ENCODE measurements at places on chromosomes 12 and 14.
A peak's percentile ranks its signal among the peaks of the same experiment; 100 is the strongest.

GRCh38 chr14:82602794-82603193 lies 1069.1 kb upstream of the SEL1L start:
- DNase-seq: no peak

DNA sequence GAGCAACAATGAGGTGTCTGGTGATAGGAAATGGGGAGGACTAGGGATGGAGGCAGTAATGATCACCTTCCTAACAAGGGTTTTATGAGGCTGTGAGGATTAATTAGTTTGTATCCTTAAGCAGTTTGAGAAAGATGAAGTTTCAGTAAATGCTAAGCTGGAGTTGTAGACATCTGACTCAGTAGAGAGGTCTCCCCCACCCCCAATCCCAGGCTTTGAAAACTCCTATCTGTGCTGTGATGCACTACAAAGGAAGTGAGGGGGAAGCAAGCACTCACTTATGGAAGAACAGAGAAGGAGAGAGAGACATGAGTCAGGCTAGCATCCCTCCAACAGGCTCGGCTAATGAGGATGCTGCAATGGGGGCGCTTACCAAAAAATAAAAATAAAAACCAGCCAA lies 5.5 kb upstream of the BCL11B start:
- DNase-seq: no peak

GRCh38 chr14:74469548-74470518 lies 23.3 kb downstream of the NPC2 start:
- DNase-seq: no peak

GRCh38 chr12:66352197-66352596 lies 49.9 kb downstream of the HELB start:
- DNase-seq: no peak

DNA sequence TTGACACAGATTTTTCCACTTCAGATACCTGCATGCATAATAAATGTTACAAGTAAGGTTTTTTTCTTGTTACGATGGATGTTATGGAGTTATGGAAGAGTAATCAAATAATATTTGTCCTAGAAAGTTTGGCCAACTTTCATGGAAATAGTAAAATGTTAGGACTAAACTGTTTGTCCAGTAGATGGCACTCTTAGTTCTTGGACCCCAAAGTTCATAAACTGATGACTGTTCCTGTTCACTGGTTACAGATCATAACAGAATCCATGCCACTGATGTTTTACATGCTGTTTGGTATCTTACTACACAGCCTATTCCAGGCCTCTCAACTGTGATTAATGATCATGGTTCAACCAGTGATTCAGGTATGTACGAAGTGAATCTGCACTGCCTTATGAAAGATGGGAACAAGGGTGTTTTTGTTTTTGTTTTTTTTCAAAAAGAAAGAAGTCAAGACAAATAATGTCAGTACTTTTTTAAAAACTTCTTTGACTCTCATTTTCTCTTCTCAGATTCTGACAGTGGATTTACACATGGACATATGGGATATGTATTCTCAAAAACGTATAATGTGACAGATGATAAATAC lies 48.8 kb upstream of the SLCO1C1 start:
- no peak for DNase-seq

DNA sequence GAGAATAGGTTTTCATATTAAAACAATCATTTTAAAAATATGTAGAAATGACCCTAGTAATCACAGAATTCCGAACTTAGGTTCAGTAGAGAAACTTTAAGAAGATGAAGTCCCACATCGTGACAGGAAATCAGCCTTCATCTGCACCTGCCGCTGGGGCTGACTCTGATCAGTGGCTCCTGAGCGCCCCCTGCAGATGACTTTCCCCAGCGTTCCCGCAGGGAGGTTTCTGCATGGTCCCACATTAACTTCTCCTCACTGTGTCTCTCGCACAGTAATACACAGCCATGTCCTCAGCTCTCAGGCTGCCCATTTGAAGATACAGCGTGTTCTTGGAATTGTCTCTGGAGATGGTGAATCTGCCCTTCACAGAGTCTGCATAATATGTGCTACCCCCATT lies 1131.1 kb downstream of the TMEM121 start:
- DNase-seq: peak; percentile 74

- DNase-seq: no peak
Measured at GRCh38 chr14:95876761-95877538, at the start of gene TUNAR. TUNAR (plus strand) TSS chr14:95876832.

- DNase-seq: no peak
Measured at GRCh38 chr12:6546016-6546415, 9.8 kb downstream of the IFFO1 start.

GRCh38 chr14:95144849-95145248 lies 12.5 kb downstream of the DICER1 start:
- DNase-seq: no peak

DNA sequence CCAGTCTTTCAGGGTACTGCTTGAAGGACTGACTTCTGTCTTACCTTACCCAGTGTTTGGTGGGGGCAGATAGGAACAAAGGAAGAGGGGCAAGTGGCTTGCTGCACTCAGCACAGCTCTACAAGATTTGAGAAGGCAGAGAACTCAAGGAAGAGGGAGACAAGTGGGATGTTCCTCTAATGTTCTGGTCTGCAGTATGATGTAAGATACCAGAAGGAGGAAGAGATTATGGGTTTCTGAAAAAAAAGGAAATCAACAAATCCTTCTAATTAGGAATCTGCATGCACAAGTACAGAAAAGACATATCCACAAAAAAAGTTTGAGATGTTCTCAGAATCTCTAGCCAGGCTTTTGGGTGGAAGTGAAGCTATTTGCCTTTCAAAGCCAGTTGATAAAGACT lies 37.1 kb downstream of the USP15 start:
- no peak for DNase-seq

- no peak for DNase-seq
Measured at GRCh38 chr12:4807116-4807783, 87.0 kb downstream of the GALNT8 start.

GRCh38 chr12:32125455-32126084 lies 18.9 kb downstream of the BICD1 start:
- no peak for DNase-seq

GRCh38 chr12:82673698-82674097 lies 13.0 kb upstream of the TMTC2 start:
- no peak for DNase-seq

DNA sequence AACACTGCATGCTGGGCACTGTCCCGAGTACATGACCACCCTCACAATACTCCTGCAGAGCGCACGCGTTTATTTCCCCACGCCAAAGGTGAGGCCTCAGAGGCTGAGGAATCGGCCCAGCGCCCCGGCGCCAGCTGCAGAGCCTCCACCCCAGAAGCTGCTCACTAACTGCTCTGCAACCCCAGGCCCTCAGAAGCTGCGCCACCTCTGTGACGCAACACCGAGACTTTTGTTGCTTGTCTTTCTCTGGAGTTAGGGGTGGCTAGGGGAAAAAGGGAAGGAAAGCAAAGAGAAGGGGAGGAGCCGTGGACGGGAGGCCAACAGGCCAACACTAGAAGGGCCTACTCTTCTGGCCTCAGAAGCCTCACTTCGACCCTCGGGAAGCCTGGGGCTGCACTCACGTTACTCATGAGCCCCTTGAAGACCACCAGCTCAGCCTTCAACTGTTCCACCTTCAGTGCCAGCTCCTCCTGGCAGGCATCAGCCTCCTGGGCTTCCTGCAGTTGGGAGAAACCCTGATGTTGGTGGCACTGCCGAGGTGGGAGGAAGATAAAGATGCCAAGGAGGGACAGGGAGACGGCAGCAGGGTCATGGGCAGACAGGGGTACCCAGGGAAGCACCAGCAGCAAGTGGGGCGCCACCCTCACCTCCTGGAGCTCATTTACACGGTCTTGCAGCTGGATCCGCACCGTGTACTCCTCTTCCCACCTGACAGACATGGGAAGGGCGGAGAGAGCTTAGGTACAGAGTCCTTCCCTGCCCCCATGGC lies 5.4 kb downstream of the IFFO1 start:
- DNase-seq: no peak

- DNase-seq: no peak
Measured at GRCh38 chr12:109994401-109995175, 1.6 kb downstream of the GIT2 start.

DNA sequence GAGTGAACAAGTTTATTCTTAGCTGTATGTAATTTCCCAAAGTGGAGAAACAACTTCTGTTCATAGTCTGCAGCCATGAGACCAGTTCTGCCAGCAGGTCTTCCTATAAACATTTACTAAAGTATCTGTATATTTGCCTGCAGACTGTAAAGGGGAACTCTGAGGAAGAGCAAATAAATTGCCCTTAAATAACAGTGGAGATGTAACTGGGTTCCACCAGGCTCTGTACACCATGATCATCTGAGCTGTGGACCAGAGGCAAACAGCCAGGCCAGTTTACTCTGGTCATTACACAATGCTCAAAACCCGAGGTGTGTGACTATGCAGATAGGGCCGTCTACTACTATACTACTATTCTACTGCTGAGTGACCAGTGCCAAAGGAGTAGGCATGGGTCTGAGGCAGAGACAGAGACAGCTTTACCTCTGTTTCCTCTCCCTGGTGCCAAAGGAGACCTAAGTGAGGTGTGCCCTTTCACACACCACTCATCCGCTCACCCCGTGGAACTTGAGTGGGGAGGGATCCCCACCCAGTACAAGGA lies 21.1 kb upstream of the CERS5 start:
- DNase-seq: no peak

DNA sequence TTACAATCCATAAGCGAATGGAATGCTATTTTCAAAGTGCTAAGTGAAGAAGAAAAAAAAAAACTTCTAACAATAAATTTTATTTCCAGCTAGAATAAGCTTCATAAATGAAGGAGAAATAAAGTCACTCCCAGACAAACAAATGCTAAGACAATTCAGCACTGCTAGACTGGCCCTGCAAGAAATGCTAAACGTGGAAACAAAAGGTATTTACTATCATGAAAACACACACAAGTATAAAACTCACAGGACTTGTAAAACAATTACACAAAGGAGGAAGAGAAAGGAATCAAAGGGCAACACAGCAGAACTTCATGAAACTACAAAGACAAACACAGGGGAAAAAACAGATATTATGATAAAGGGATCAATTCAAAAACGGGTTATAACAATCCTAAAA lies 85.8 kb upstream of the NELL2 start:
- no peak for DNase-seq

DNA sequence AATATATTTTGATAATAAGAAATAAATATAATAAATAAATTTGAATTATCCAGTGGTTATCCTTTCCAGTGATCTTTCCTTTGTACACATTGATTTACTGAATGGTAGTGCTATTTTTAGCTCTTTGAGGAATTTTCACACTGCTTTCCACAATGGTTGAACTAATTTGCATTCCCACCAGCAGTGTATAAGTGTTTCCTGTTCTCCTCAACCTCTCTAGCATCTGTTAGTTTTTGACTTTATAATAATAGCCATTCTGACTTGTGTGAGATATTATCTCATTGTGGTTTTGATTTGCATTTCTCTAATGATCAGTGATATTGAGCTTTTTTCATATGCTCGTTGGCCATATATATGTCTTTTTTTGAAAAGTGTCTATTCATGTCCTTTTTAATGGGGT lies 333.7 kb downstream of the RAD51B start:
- DNase-seq: no peak

- peak; percentile 63 for DNase-seq
Measured at GRCh38 chr14:70289138-70289537, 70.3 kb downstream of the COX16 start.

GRCh38 chr14:99212646-99213045 lies 59.4 kb downstream of the BCL11B start:
- no peak for DNase-seq

DNA sequence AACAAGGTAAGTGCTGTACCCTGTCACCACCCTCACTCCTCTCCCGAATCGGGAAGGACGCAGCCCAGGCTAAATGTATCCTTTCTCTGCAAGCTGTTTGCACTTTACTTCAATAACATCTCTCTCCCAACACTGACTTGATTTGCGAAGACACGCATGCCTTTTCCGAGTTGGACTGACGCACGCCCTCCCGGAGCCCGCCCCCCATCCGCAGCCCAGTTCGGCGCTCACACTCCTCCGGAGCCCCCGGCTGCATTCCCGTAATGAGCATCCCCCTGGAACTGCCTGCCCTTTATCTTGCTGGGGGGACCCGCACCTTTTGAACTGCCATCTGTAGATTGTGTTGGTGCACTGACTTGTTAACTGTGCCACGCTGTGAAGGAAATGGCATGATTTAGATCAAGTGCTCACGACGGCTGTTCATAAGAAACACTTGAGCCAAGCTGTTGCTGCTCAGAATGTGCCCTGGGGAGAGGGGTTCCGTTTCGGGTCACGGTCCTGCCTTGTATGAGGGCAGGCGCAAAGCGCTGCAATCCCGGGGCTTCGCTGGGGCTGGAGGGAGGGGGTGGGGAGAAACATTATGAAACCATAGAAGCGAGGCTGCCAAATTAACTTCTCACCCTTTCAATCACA lies 176.6 kb upstream of the CDKN3 start:
- no peak for DNase-seq

- no peak for DNase-seq
Measured at GRCh38 chr14:57464008-57464730, 29.5 kb downstream of the CCDC198 start.

GRCh38 chr14:90111895-90112534 lies 50.2 kb downstream of the KCNK13 start:
- no peak for DNase-seq

GRCh38 chr12:28882444-28882843 lies 266.6 kb upstream of the FAR2 start:
- DNase-seq: no peak

DNA sequence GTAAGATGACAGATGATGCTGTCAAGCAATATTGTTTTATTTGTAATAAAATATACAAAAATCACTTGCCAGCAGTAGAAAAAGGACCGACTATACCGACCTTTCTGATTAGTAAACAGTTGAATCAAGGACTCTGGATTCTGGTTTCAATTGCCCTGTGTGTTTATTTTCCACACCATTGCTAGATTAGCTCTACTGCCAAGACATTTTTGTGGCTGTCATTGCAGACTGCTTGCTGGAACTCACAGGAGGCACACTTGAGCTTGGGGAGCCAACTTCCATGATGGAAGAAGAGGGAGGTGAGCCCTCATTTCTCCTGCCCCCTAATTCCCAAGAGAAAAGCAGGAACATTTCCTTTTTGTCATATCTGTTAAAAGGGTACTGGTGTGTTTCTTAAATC lies 51.3 kb downstream of the MAPKAPK5 start:
- no peak for DNase-seq

DNA sequence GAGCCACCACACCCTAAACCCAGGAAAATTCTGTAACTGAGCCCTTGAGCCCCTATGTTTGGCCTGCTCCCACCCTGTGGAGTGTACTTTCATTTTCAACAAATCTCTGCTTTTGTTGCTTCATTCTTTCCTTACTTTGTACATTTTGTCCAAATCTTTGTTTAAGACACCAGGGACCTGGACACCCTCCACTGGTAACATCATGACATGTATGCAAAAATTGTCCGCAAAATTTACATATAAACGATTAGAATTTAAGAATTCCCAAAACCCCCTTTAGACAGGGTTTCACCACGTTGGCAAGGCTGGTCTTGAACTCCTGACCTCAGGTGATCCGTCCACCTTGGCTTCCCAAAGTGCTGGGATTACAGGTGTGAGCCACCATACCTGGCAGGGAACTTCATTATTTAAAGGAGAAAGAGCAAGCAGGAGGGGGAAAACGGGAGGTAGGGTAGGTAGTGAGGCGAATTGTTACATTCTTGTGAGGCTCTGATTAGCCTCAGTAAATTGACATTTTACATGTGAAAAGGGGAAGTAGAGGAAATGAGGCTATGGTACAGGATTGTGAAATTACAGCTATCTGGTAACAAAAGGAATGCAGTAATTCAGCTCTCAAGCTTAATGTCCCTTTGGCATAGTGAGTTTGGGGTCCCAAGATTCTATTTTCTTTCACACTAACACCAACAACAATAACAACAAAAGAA lies 27.6 kb downstream of the TUBA1A start:
- no peak for DNase-seq

- no peak for DNase-seq
Measured at GRCh38 chr14:92507174-92507768, 6.3 kb upstream of the RIN3 start.

- no peak for DNase-seq
Measured at GRCh38 chr12:31440586-31440985, 114.6 kb upstream of the SINHCAF start.
